ENCODE measurements at places on chromosomes 3 and 15.

DNA sequence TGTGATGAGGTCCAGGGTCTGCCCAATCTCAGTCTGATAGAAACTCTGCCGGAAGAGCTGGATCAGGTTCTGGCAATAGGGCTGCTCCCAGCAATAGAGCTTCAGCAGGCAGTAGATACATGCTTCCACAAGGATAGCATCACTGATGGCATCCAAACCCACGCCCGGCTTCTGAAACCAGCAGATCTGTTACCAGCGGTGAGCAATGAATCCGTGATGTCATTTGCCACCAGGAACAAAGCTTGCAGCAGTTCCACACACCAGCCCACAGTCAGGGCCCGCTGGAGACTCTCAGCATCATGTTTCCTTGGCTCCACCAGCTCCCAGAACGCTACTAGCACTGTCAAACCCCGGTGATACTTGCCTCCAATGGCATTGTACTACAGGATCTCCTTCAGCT, 19.3 kb upstream of the TTBK2 start:
- DNase-seq: no peak

- no peak for DNase-seq
Measured at GRCh38 chr15:75065851-75066509, 42.6 kb downstream of the PPCDC start.

DNA sequence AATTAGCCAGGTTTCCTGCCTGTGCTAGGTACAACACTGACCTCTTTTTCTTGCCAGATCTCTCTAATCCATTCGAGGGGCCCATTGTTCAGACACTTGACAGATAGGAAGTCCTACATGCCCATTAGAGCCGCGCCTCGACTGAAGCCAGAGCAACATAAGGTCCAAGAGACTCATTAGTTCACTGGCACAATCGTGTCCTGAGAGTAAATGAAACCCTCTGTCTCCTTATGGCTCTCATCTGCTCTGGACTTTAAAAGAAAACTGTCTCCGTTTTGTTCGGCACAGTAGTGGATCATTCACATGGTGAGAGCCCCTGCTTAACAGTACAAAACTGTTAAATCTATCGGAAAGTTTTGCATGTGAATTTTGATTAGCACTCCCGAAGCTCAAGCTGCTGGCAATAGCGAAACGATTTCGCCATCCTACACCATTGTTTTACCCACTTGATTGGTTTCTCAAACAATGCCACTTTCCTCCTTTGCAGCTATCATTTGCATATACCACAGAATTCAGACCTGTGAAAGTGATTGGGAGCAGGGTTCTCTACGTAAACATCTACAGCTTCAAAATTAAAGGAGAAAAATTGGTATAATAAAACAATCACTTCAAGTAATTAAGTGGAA, 19.0 kb upstream of the C15orf61 start:
- no peak for DNase-seq

GRCh38 chr15:73683257-73683776, 866 bp upstream of the CD276 start:
- no peak for DNase-seq

DNA sequence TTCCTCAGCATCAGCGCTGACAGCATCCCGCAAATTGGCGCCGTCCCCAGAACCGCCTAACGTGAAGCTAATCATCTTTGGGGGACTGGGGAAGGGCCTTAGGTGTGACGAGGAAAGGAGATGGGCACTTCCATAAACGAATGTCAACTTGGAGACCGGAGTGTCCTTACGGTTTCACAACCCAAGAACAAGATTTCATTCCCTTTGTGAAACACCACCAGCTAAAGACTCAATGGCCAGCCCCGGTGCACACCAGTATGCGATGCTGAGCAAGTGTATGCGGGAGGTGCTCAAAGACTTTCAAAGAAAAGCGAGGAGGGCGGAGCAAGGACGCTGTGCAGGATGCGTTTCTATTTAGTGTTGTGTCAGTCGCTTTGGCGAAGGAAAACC, 759 bp upstream of the TTBK2 start:
- DNase-seq: peak; percentile 25

DNA sequence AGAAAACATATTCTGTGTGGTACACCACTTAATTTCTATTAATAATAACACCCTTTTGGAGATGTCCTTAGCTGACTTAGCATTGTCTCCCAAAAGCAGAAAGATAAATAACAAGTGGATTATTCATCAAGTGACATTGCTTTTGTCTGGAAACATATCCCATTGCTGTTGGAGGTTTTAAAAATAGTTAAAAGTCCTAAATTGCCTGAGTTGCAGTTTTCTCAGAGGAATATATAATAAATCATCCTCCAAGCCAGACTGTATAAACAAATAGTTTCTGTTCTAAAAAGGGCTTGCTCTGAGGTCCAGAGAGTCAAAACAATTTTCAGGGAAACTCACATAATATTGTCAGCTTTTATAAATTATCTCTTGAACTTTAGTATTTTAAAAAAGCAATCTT, 60.4 kb upstream of the CD96 start:
- no peak for DNase-seq

DNA sequence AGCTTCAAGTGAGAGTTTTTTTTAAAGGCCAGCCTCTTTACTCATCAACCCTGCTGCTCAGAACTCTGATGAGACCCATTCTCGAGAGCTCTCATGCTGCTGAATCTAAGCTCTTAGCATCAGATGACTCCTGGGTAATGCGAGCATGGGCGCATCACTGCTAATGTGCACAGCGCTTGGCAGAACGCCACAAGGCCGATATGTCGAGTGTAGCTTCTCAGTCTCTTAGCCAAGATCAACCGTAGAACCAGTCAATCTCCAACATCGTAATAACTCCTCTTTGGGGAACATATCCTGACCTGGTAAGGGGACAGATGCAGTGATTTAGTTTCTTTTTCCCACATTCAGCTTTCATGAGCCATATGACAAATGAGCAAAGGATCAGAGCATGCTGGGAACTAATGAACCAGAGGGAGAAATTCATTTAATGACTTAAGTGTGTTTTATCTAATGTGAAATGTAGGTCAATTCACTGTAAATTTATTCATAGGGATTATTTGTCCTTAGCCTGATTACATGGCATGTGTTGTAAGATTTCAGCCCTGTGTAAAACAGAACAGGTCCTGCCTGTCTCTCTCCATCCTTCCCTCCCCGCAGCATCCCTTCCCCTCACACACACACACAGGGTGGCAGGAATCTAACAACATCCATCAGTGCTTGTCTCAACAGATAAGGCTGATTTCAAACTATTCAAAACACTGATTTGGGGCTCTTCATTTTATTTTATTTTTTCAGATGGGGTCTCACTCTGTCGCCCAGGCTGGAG, 195.4 kb upstream of the C2CD4B start:
- no peak for DNase-seq

DNA sequence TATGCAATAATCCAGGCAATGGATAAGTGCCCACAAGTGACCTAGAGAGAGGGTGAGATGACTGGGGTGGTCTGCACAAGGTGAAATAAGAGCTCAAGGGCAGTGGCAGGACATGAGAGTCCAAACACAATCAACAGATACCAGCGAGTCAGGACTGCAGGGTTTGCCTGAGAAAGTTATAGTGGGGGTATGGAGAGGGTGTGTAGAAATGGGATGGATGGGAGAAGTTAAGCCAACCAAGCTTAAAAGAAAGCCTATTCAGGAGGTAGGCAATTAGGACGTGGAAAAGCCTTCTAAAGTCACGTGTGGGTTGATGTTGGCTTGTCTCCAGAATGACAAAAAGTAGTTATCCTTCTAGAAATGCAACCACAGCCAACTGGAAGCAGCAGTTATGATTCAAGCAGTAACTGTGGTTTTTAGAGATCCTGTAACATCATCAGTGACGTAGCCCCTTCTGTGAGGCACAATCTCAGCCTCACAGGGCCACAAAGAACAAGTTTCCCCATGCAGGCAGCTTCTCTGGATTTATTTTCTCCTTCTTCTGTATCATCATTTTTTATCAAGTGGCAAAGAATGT, 56.1 kb downstream of the FAM174B start:
- no peak for DNase-seq

Measured in stimulated activated CD8-positive, alpha-beta memory T cell treated with anti-CD3 and anti-CD28 coated beads, Interleukin-7, amount 100 ng/mL, for 48 hours (primary cell).